Stimulated activated naive CD8-positive, alpha-beta T cell treated with anti-CD3 and anti-CD28 coated beads, Interleukin-15, amount 100 ng/mL, for 72 hours (primary cell): ENCODE measurements at places on chromosomes 2 and 18.

DNA sequence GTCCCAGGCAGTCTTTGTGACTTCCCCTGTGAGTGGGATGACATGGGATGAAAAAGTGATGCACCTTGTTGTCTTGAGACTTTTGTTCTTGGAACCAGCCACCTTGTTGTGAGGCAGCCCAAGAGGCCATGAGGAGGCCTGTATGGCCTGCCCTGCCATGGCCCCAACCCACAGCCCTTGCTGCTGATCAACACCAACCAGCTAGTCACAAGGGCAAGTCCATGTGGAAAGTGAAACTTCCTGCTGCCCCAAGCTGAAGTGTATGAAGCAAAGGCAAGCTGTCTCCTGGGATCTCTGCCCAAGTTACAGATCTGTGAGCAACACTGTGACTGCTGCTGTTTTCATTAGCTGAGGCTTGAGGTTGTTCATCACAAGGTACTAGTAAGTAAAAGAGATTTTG is 21.6 kb downstream of the TMEM18 start:
- no peak for DNase-seq

GRCh38 chr2:115921541-115921940 is 1479.1 kb downstream of the DPP10 start:
- DNase-seq = no peak

GRCh38 chr18:60892441-60892840 is 440.8 kb upstream of the CDH20 start:
- DNase-seq = no peak

DNA sequence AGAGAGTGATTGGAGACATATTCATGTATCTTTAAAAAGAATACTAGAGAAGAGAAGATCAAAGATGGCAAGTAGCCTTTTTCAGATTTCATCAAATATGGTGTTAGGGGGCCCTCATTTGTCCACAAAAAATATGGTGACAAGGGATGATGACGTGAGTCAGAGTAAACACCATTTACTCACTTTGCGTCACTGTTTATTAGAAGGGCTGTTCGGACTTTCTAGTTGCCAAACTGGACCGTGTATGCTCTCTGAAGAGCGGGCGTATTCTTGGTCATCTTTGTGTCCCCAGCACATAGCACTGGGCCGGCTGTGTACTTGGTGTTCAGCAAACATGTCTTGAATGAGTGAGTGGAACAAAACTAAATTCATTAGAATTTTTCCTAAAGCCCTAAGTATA is 37.5 kb downstream of the TTC39C start:
- no peak for DNase-seq

DNA sequence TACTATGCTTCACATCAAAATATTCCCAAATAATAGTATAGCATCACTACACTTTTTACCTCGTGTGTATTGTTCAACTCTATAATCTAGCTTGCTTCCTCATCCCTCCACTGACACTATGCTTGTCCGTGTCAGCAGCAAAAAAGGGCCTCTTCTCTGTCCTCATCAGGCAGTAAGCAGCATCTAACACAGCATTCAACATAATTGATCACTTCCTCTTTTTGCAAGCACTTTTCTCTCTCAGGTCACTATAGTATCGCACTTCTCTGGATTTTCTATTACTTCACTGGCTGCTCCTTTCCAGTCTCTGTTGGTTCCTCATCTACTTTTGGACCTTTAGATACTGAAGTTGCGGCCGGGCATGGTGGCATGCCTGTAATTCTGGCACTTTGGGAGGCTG is 64.9 kb upstream of the ZSWIM2 start:
- no peak for DNase-seq

- DNase-seq = no peak
Observed at GRCh38 chr2:100067784-100068183, 74.6 kb downstream of the AFF3 start.

- no peak for DNase-seq
Observed at GRCh38 chr2:129008881-129009554, 690.4 kb upstream of the HS6ST1 start.

DNA sequence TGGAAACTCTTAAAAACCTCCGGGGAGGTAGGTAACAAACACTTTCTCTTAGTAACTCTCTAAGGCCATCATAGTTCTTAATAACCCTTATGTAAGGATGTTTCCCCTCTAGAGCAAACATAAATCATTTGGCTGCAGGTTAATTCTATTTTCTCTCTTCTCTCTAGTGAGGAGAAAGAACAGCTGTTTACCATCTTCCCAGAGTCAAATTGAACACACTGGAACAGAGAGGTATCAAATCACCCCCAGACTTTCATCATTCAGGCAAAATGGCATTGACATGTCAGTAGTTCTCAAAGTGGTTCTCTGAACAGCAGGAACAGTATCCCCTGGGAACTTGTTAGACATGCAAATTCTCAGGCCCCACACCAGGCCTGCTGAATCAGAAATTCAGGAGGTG is 240.7 kb downstream of the MEIS1 start:
- no peak for DNase-seq

- DNase-seq = no peak
Observed at GRCh38 chr18:44897411-44897810, 216.7 kb downstream of the SETBP1 start.

GRCh38 chr2:148812306-148812705 is 62.7 kb upstream of the KIF5C start:
- DNase-seq = no peak

DNA sequence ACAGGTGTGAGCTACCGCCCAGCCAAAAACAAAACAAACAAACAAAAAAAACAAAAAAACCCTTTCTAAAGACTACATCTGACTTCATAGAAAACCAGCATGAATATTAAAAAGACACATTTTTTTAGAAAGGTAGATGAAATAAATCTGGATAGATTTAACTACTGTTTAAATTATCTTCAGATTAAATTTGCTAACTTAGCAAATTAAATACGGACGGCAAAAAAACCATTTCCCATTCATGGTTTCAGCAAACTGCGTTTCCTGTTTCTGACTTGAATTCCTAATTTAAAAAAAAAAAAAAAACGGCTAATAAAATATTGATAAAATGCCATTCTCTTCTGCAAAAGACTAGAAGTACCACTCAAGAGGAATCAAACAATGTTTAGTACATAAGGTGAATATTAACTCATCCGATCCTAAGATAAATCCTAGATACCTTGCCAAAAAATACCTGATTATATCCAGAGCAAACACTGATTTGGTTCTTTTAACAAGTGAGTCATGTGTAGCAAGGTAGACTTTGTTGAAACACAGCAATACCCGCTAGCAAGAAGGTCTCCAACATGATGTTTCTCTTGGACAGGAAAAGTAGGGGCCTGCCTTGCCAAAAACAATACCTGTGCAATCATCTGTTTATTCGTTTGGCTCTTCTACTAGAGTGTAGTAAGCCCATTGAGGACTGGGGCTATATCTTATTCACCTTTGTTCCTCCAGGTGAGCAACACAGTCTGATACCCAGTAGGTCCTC is 96.2 kb downstream of the BARD1 start:
- DNase-seq = no peak

DNA sequence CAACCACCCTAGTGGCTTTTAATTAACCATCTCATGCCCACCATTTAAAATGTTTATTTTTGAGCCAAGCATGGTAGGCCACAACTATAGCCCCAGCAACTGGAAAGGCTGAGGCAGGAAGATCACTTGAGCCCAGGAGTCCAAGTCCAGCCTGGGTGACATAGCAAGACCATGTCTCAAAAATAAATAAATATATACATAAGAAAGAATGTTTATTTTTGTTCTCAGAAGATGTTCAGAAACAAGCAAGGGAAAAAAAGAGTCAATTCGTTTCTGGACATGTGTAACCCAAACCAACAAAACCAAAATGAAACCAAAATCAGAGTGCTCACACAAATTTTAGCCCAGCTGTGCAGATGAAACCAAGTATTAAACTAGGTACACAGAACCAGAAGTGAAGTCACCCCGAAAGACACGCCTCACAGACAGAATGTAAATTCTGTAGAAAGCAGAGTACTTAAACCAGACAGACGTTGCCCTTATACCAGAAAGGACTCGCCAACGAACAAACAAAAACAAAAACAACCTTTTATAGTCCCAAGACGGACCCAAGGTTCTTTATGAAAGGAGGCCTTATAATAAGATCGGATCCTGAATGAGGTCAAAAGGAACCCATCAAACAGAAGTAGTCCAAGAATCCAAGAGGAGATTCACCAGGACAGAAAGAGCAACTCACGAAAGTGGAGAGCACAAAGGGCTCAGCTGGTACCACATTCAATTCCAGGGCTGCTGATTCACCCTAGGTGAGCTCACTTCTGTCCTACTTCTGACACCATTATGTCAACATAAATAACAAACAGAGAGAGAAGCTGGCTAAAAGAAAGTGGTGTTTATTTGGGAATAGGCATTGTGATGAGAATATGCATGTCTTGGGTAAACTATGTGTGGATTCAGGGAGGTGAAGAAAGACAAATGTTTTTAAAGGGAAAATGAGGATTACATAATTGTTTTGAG is 31.8 kb upstream of the MTCL1 start:
- DNase-seq = no peak

DNA sequence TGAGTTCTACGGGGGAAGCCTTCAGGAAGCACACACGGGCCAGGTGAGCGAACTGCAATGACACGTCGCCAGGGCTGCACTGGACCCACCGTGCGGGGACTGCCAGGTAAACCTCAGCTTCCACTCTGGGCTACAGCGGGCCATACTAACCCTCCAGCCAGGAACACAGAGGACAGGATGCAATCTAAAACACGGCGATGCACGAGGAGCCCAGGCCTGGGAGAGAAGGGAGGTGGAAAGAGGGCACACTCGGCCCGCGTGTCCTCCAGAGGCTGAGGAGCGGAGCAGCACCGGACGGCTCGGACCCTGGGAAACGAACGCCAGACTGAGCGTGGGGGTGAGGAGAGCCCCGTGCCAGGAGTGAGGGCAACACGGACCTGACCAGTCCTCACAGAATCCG is 69.3 kb downstream of the HDAC4 start:
- DNase-seq = no peak

- DNase-seq = no peak
Observed at GRCh38 chr2:160337728-160338127, 137.7 kb upstream of the ITGB6 start.
